Peyer's patch (tissue), 4 donors: ENCODE measurements at places on chromosomes 1 and 21. TPM values are rescaled to one million over a fixed set of nuclear protein-coding genes. Genes with fewer than 3 reads are reported as not detected.

RUNX3 gene
- 2.1 TPM for total RNA-seq

GRCh38 chr1:228472655-228473054 lies 14.5 kb upstream of the RNF187 start:
- no peaks in the 10 kb centered on the region for H3K27me3 ChIP-seq
- H3K27ac ChIP-seq: no peak overlapping the region
- no peaks in the 10 kb centered on the region for H3K36me3 ChIP-seq
- no peak overlapping the region for H3K4me3 ChIP-seq
- DNase-seq: no peak

GRCh38 chr1:78145105-78145580 lies 99.4 kb downstream of the GIPC2 start:
- H3K36me3 ChIP-seq: no peaks in the 10 kb centered on the region
- H3K4me3 ChIP-seq: no peak overlapping the region
- H3K27me3 ChIP-seq: no peaks in the 10 kb centered on the region
- no peaks in the 10 kb centered on the region for H3K4me1 ChIP-seq

- H3K36me3 ChIP-seq: no peaks in the 10 kb centered on the region
- no peak overlapping the region for H3K4me3 ChIP-seq
- DNase-seq: no peak
- H3K27ac ChIP-seq: no peak overlapping the region
- H3K4me1 ChIP-seq: no peaks in the 10 kb centered on the region
Observed at GRCh38 chr1:204337036-204337429, 22.7 kb downstream of the PLEKHA6 start.
